Glomerular endothelial cell (primary cell): ENCODE measurements at places on chromosomes 5 and 9.

- no peak for DNase-seq
These were observed 113.7 kb downstream of the BAAT start for GRCh38 chr9:101271102-101271501.

- DNase-seq = no peak
These were observed 154.1 kb upstream of the TUT7 start for GRCh38 chr9:86508208-86508903.

DNA sequence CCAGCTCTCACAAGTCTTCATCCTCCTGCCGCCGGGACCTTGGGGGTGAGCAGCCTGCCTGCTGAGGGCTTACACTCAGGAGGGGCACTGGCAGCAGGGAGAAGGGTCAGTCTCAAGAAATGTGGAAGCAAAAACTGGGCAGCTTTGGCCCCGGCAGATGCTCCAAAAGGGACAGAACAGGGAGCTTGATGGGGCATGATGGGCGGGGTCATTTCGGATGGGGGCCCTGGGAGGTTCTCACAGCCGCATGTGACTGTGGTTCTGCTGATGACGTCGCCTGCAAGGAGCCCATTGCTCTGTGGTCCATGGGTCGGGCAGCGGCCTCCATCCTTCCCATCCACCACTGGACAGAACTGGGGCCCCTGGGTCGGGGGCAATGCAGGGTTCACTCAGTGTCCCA is 76.6 kb downstream of the OLFM1 start:
- no peak for DNase-seq

DNA sequence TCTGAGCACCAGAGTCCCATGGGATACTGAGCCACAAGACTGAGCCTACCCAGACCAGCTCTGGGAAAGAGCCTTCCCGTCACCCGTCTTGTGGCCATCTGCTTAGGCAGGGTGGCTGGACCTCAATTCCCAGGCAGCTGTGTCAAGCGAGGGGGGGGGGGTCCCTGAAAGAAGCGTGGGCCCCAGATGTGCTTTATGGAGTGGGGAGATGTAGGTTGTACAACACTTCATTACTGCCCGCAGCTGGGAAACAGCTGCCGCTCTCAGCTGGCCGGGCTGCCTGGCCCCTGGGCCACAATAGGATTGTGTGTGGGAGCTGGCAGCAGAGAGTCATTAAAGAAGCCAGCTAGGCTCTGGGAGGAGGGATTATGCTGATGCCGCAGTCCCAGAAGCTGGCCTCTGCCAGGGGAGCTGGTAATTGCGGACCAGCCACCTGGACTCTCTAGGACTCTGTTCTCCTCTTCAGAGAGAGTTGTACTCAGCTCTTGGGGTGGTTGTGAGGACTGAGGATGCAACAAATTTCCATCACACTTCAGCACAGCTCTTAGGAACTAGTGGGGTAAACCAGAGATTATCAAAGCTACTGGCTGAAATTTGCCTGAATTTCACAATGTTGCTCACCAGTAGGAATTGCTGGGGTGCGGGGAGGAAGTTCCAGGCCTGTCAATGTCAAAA is 145.4 kb downstream of the GADD45G start:
- DNase-seq = no peak

DNA sequence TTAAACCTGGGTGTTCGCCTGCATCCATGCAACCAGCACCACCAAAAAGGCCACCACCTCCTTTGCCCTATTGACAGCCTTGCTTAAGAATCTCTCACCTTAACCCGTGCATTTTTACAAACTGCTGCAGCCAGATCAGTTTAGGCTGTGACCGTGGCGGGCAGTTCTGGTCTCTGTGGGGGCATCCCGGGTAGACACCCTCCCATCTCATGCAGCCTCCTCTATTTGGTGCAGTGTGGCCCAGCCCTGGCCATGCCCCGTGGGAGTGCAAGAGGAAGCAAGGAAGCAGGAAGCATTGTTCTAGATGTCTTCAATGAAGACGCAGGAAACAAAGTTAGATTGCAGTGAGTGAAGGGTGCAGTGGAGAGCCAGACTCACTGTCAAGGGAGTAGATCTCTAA is 108.8 kb upstream of the MVB12B start:
- DNase-seq = no peak

- no peak for DNase-seq
These were observed 484.2 kb downstream of the IRX1 start for GRCh38 chr5:4079831-4080230.
